ENCODE measurements at places on chromosomes 1 and 21.
A peak's percentile ranks its signal among the peaks of the same experiment; 100 is the strongest.

DNA sequence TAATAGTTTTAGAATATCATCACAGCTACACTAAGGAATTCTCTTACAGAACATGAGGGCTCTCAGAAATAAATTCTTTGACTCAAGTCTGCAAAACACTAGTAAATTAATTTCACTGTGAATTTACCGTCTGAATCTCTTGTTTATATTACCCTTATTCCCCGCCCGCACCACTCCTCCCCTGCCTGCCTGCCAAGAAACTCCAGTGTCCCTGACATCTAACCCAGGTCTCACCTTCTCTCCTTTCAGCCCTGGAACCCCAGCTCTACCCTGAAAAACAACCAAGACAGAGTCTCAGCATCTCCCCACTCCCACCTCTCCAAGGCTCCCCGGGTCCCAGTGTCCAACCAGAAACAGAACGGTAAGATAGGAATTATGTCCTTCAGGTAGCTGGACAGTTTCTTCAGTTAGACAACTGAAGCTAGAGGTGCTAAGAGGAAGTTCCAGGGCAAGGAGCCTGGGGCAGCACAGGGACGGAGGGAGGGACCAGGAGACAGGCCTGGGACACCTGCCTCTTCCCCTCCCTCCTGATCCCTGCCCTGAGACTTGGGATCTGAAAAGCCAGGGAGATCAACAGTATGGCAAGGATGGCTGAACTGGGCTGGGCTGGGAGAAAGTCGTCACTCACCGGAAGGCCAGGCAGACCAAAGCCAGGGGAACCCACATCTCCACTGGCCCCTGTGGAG, 15.4 kb downstream of the COL16A1 start:
- DNase-seq, result no peak

DNA sequence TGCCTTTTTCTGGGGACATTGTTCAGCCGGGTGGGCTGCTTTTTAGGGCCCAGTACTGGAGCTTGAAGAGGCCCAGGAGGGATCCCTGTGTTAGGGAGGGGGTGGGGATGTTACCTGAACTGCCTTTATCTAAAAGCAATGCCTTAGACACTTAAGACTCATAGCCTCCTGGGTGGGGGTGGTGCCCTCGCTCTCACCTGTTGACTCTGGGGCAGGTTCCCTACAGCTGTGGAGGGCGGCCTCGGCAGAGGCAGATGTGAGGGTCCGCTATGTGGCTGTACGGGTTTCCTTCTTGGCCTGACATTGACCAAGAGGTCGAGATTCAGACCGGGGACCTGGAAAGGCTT, 716 bp downstream of the INAVA start:
- DNase-seq, result no peak

- no peak for DNase-seq
Observed at GRCh38 chr21:35084869-35085268, 35.8 kb upstream of the RUNX1 start.

- DNase-seq, result no peak
Observed at GRCh38 chr21:22993822-22994574, 1995.8 kb downstream of the NCAM2 start.

DNA sequence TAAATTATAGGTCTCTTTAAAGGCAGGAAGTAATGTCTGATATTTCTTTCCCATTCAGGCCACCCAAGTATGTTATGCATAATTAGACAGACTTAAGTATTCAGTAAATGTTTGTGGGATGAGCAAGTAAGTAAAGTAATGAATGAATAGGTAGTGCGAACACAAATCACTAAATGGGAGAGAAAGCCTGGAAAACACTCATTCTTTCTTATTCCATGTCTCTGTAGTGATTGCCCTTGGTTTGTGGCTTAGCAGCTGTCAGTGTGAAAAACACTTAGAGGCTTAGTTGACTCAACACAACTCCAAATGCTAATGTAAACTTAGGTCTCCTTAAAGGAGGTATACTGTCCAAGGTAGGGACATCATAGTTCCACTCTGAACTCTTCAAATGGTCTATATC, 182.5 kb downstream of the ZC3H11B start:
- no peak for DNase-seq

GRCh38 chr1:37846647-37847339, 12.6 kb downstream of the MTF1 start:
- DNase-seq, result no peak

DNA sequence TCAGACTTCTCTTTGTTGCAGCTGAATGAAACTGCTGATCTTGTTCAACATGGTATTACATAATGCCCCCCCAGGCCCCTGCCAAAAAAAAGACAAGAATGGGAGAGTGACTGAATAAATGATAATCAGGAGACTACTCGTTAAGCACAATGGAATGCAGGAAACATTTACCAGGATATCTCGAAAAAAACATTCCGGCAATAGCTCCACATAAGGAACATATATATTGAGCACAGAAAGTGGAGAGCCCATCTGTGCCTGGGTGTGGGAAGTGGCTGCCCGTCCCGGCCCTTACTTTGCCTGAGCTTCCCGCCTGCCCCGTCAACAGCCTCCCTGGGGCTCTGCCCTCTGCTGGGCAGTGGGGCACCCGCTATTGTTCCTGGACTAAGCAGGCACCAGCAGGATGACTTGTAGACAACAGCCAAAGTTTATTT, 13.3 kb downstream of the TRIM11 start:
- no peak for DNase-seq

GRCh38 chr1:205943245-205943644, at the start of gene SLC26A9:
Gene SLC26A9 (minus strand): TSS chr1:205943456. CDS start chr1:205935820, 7,636 bp downstream.
- no peak for DNase-seq

DNA sequence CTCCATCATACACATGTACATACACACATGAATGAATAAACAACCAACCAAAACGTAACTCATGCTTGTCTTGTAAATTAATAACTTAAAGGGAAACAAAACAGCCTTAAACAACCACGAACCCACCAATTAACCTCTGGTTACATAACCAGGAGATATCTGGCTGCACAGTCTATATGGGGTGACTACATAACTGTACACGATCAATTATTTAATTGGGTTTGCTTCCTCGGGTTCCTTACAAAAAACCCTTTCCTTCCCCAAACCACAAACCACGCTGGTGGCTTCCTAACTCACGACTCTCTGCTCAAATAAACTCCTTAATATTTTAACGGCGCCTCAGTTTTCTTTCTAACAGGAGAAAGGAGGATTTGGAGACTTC, 744 bp downstream of the ZNF670 start:
- peak; percentile 13 for DNase-seq

GRCh38 chr1:63127376-63127775, 195.0 kb upstream of the FOXD3 start:
- no peak for DNase-seq

- no peak for DNase-seq
Observed at GRCh38 chr21:38081708-38082107, 165.5 kb upstream of the KCNJ6 start.

DNA sequence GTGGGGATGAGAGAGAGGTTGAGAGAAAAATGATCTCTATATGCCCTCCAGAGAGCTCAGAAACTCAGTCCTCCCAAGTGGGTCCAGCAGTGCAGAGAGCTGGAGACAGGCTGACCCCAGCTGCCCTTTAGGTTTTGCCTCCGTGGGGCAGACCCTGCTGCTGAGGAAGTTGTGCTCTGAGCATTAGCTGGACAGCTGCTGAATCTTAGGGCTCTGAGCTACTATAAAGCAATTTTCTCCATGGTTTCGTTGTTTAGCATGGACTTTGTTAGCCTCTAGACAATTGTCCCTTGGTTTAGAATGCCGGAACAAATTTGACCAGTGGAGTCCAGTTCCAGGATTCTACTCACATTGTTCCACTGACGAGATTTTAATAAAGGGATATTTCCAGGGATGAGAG, 22.1 kb downstream of the BATF3 start:
- DNase-seq, result no peak

GRCh38 chr1:66494482-66494881, 39.5 kb upstream of the SGIP1 start:
- no peak for DNase-seq

- DNase-seq, result peak; percentile 60
Observed at GRCh38 chr1:27296773-27297291, 25.1 kb upstream of the TMEM222 start.

GRCh38 chr1:161986328-161986727, 37.3 kb downstream of the OLFML2B start:
- no peak for DNase-seq

Measured in CD4-positive, alpha-beta T cell treated with Interleukin-4 for 1 hour (primary cell).